ENCODE measurements at places on chromosomes 1 and 21.

DNA sequence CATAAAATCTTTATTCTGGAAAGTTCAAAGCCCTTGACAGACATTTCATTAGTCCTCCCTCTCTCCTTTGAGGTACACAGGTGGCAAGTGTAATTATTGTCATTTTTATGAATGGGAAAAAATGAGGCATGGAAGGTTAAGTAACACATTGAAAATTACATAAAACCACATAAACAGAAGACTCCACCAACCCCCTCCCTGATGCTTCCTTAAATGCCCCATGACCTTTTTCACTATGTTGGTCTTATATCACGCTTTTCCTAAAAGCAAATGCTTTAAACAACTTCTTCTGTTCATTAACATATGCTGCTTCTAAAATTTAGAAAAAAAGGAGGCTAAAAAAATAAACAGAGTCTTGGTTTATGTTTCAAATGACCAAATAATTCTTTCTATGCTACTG is 648.4 kb downstream of the PTPRC start:
- DNase-seq: no peak

GRCh38 chr1:25890239-25891034 is 14.9 kb upstream of the PAQR7 start:
- DNase-seq: no peak

DNA sequence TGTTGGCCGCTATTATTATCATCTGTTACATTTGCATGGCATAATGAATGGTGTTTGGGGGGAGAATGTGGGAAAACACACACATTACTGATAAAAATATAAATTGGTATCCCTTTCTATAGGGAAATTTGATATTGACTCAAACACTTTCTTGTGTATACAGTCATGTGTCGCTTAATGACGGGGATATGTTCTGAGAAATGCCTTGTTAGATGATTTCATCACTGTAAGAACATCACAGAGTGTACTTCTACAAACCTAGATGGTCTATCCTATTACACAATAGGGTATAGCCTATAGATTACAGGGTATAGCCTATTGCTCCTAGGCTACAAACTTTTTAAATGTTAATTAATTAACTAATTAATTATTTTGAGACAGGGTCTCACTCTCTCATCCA is 67.2 kb upstream of the B3GALNT2 start:
- DNase-seq: no peak

- no peak for DNase-seq
These were observed 38.2 kb downstream of the ETS2 start for GRCh38 chr21:38843806-38844503.

- DNase-seq: no peak
These were observed 23.9 kb upstream of the SPRR2G start for GRCh38 chr1:153174624-153175023.

- DNase-seq: no peak
These were observed 33.9 kb downstream of the TMEM63A start for GRCh38 chr1:225848030-225848955.

DNA sequence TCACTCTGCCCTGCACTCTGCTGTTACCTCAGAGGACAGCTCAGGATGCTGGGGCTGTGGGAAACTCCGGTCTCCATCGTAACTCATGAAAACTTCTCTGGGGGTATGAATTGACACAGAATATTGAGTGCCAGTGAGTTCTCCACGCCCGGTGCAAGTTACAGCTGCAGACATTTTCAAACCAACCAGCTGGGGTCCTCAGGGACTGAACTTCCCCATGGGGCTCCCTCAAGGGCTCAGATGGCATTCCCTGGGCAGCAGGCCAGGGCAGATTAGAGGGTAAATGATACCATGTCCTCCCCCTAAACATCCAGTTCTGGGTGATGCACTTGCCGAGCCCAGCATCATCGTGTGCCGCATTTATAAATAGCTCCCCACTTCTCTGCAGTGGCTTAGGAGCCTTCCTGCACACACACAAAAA is 27.8 kb upstream of the CCSAP start:
- no peak for DNase-seq

DNA sequence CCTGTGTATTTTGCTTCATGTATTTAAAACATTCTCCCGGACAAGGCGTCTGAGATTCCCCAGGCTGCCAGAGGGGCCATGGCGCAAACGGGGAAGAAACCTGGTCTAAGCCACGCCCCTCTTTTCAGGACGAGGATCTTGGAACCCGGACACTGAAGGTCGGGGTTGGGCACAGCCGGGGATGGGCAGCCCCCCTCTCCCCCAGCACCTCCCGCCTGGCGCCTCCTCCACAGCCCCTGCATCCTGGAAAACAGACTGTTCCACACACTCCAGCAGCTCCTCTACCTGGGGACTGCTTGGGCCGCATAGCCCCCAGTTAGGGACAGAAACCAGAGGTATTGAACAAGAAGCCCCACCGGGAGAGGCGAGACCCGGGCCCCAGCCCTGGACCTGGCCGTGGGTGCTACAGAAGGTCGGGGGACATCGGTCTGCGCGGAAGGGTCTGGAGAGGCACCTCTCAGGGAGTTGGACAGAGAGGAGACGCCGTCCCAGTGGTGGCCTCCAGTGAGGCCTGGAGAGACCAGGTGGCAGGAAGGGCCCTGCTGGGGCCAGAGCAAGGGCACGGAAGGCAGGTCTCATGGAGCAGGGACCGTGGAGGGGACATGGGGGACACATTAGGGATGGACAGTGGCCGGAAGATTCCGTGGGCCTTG is 5.4 kb downstream of the TP73 start:
- no peak for DNase-seq

DNA sequence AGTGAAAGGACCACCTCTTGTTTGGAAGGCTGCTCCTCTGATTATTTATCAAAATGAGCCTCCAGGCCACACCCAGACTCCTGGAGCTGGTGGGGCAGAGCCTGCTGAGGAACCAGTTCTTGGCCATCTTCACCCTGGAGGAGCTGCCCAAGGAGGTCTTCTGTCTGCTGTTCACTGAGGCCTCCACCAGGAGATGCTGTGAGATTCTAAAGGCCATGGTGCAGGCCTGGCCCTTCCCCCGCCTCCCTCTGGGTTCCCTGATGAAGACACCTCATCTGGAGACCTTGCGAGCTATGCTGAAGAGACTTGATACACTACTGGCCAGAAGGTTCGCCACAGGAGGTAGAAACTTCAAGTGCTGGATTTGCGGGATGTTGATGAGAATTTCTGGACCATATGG is 61.7 kb upstream of the GJA8 start:
- no peak for DNase-seq

GRCh38 chr21:40681164-40681859 is 165.6 kb downstream of the DSCAM start:
- DNase-seq: no peak

DNA sequence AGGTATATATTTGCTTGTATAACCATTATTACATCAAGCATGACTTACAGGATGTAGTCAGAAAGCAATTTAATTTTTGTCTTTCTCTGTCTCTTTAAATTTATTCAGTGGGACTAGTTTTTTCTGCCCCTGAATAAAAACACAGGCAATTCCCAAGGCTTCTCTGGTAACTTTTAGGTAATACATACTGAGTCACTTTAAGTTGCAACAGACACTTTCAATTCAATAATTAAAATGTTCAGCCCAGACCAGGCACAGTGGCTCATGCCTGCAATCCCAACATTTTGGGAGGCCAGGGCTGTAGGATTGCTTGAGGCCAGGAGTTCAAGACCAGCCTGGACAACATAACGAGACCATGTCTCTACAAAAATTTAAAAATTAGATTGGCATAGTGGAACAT is 12.3 kb downstream of the SLC44A3 start:
- no peak for DNase-seq

GRCh38 chr1:203451836-203452784 is 23.5 kb upstream of the PRELP start:
- no peak for DNase-seq

GRCh38 chr21:41130883-41131282 is 37.1 kb upstream of the BACE2 start:
- no peak for DNase-seq

DNA sequence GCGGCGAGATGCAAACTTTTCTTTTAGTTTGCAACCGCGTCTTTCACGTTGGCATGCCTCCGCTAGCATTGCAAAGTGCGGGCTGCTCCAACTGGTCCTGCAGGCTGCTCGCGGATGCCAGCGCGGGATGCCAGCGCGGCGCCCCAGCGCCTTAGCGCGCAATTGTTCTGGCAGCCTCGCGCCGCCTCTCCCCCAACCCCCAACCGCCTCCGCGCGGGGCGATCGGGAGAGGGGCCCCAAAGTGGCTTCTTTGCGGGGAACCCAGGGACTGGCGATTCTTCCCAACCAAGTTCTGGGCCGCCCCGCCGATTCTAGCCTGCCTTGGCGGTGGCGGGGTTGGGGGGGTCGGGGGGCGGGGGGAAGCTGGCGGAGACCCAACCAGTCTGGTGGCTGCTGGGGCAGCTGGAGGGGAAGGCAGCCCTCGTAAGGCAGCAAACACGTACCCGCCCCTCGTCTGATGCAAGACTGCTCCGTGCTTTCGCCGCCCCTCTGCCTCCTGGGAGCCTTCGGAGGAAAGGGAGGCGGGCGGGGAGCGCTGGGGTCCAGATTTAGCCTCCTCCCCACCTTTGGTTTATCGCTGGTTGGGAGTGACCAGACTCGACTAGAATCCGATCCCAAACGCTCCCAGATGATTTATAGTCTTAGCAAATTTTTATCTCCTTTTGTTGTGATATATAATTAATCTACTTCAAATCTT is 756 bp downstream of the PHGDH start:
- peak; percentile 28 for DNase-seq

- DNase-seq: no peak
These were observed 53.3 kb upstream of the BOLA1 start for GRCh38 chr1:149846042-149846441.

DNA sequence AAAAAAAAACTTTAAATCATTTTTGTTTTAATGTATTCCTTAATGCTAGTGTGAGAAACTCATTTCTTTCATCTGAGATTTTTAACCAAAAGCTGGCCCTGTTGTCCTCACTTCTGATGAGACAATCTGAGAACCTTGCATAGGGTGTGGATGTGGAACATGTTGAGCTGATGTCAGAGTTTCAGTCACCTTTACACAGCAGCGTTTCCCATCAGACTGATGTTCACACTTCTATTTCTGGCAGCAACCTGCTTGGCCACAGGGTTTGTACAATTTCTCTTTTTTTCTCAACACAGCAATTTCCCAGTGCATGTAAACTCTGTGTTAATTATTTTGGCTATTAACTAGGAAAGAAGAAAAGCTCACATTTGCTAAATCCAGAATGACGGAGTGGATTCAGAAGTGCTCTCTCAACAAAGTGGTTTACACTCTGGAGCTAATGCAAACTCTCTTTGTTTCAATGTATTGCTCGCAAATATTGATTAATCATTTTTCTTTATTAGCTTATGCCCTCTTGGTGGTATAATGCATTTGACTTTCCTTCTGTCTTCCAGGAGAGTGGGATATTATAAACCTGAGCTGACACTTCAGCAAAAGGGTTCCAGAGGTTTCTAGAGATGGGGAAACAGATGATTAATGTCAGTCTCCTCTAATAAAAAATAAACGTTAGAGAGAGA is 70.5 kb upstream of the HSPA13 start:
- DNase-seq: no peak

- no peak for DNase-seq
These were observed 154.0 kb downstream of the TGFB2 start for GRCh38 chr1:218499011-218499691.

DNA sequence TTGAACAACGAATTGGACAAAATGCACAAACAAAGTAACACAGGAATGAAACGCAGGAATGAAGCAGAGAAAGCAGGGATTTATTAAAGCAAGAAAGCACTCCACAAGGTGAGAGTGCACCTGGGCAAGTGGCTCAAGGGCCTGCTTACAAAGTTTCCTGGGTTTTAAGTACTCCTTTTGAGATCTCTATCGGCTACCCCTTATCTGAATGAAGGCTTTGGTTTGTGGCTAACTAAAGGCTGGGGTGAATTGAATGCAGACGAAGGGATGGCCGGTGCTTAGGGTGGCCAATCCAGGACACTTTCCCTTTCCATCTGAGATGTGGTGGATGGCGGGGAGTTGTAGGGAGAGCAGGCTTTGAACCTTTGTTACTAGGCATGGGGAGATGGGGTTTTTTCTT is 151.4 kb upstream of the KIAA0040 start:
- DNase-seq: no peak

GRCh38 chr21:18370301-18370700 is 33.3 kb downstream of the TMPRSS15 start:
- no peak for DNase-seq

DNA sequence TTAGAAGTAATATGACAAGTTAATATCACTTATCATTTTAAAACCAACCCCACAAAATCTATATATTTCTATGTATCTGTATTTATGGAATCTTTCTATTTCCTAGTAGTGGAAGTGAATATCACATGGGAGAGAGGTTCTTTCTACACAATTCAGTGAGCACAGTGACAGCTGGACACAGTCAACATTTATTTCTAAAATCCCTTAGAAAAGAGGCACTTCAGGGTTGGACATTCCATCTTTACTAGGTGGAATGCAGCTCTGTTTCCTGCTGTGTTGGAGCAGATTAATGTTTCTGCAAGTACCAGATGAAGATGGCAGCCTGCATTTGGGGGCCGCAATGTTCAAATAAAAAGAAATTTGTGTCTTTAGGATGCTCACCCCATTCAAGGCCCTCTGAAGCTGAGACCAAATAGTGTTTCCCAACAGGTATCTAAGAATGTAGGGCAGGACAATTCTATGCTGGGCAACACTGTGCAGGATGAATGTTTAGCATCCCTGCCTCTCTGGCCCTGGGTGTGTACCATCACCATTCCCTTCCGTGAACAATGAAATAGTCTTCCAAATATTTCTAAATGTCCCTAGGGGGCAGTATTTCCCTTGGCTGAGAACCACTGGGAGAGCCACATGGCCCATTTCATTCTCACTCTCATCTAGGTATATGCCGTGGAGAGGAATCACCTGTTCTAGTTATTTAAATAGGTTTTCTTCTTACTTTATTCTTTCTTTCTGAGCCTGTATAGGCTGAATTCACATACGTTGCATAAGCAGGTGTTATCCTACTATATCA is 394.8 kb downstream of the PRDM2 start:
- DNase-seq: no peak

DNA sequence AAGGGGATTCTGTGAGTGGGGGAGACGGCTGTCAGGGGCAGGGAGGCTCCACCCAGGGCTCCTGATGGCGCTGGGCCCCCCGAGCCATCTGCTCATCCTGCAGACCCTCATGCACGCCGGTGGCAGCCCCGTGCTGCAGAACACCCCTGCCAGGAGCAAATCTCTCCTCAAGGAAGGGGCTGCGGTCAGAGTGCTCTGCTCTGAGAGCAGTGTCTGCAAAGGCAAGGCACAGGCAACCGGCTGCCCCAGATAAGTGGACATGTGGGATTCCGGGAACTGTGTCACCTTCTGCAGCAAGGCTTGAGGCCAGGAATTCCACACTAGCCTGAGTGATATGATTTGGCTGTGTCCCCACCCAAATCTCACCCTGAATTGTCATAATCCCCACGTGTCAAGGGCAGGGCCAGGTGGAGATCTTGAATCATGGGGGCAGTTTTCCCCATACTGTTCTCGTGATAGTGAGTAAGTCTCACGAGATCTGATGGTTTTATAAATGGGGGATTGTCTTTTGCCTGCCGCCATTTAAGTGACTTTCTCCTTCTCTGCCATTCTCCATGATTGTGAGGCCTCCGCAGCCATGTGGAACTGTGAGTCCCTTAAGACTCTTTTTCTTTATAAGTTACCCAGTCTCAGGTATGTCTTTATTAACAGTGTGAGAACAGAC is 101.0 kb downstream of the PDE9A start:
- no peak for DNase-seq
